ENCODE measurements at places on chromosomes 2 and 18.

- no peak for DNase-seq
Measured at GRCh38 chr18:79274823-79275222, 120.9 kb upstream of the NFATC1 start.

- no peak for DNase-seq
Measured at GRCh38 chr2:207830778-207831438, 61.2 kb upstream of the FZD5 start.

DNA sequence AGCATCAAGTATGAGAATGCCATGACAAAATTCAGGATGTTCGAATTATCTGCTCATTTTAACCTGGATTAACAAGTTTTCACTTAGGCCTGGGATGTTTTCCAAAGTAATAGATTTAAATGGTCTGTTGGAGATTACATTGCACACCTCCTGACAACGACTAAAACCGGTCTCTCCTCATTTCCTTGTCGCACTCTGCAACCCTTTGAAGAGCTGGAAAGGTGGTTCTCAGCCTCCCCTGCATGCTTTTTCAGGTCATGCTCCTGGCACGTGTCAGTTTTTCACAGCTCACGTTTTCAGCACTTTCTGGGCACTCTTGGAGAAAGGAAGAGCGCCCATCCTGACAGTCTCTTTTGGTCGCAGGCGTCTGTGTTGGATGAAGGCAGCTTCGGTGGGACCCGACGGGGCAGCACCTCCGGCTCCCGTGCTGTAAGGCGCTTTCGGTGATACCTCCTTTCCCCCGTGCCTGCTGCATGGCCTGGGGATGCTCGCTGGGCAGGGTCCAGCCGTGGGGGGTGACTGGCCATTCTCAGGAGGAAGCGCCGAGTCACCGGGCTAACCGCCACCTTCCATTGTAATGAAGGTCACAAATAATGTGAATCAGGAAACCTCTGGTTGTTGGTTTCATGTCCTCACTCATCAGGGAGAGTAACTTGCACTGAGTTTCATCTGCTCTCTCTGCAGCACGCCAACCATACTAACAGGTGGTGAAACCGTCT, 63.5 kb upstream of the RBM44 start:
- no peak for DNase-seq

DNA sequence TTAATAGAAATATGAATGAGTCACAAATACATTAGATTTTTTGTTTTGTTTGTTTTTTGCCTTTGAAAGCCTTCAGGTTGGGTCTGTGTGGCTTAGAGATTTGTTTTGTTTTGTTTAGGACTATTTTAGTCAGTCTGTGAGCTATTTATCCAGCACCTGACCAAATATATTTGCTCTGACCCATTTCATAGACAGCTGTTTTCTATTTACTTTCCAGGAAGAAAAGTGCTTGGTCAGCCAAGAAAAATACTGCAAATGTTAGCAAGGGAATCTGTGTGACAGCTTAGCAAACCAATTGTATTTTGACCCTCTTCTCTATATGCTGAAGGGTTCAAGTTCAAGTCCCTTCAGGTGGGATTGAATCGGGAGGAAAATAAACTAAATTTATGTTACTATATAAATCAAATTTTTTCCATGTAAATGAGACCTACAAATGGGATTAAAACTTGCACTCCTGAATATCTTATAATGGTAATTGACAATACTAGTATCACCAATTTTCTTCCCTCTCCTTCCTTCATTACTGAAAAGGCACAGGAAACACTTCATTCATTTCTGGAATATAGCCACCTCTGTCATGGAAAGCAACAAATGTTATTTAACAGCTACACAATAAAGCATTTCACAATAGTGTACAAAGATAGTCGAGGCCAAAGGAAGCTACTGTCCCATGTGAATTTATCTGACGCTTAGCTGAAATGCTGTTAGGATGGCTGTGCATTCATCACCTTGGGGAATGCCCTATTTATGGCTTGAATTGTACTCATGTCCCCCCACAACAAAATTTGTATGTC, 23.1 kb upstream of the KLF7 start:
- peak; percentile 71 for DNase-seq

- DNase-seq: no peak
Measured at GRCh38 chr2:172120118-172120517, 17.4 kb upstream of the DLX2 start.

- DNase-seq: no peak
Measured at GRCh38 chr2:115807276-115807675, 1364.8 kb downstream of the DPP10 start.

Data from EH (cell line).